ENCODE measurements at places on chromosomes 2 and 18.

DNA sequence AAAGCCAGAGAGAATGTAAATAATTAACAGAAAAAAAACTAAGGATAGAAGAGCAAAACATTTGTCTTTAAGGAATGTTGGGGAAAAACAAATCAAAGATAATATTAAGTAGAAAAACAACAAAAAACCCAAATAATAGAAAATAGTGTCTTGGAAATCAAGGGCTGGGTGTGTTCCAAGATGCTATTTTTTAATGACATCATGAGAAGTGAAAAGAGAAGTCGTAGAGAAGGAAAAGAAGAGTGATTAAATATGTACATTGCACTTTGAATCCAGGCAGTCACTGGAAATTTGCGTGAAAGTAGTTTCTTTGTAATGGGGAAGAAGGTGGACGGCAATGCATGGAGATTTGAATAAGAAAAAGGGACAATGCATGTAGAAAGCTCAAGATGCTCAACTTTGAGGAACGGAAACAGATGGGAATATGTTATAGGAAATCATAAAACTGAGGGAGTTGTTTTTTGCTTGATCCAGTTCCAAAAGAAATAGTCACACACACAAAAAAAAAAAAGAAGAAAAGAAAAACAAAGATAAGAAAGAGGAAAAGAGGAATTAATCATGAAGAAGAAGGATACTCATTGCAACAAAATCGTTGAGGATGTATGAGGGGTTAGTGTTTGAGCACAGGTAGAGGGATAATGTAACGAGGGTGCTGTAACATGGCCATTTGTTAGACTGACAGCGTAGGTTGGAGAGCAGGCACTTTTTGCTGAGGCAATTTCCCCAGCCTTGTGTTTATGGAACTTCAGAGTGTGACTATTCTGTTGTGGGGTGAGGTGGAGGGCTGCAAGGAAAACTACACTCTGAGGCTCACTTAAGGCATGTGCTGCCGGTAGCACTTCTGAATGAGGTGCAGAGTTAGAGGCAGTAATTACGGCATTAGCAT lies 184.1 kb downstream of the CALCRL start:
- DNase-seq: no peak

- DNase-seq: no peak
These were observed 317.5 kb upstream of the TRIB2 start for GRCh38 chr2:12399240-12399639.

- DNase-seq: peak; percentile 5
These were observed 784.8 kb upstream of the CDH2 start for GRCh38 chr18:28961669-28962228.

DNA sequence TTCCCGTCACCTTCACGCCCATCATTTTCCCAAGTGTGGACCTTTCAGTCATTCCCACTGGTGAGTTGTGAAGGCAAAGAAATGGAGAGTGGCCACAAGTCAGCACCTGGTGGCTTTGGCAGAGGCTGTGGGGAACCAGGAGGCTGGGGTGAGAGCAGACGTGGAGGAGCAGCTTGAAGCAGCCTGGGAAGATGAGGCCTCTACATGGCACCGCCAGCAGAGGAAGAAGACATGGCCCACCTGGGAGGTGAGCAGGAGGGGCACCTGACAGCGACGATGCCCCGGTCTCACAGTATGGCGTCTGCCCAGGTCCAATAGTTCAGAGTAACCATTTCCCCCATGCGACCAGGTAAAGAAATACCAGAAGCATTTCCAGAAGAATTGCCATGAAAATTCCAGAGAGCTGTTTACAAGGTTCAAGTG lies 69.0 kb downstream of the TPO start:
- DNase-seq: no peak

- no peak for DNase-seq
These were observed 758.1 kb upstream of the ACVR2A start for GRCh38 chr2:147086715-147087114.

Data from globus pallidus (tissue), 1 donor.